Stimulated activated CD8-positive, alpha-beta memory T cell treated with anti-CD3 and anti-CD28 coated beads, Interleukin-15, amount 100 ng/mL, for 4 hours (primary cell): ENCODE measurements at places on chromosomes 6 and 20.

DNA sequence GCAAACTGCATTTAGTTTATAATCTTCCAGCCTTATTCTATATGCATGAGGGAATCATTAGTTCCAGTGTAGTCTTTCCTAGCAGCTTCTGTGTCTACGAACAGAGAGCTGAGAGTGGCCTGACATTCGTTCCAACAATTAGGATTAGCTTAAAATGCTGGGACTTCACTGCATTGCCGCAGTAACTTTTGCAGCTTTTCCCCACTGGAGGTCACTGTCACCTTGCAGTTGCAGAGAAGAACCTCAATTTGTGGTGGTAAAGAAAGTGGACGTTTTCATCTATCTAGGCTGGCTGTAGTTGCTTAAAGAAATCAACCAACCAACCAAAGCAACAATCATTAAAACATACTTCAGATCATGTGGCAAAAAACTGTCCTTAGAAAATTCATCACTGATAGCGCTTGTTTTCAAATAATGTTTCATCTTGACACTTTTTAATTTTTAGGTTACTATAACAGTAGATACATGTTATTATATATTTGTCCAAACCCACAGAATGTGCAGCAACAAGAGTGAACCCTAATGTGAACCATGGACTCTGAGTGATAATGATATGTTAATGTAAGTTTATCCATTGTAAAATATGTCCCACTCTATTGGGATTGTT, 12.2 kb downstream of the MYLK4 start:
- no peak for DNase-seq

- DNase-seq, result no peak
These were observed 165.8 kb upstream of the SUPT3H start for GRCh38 chr6:45543298-45544235.

DNA sequence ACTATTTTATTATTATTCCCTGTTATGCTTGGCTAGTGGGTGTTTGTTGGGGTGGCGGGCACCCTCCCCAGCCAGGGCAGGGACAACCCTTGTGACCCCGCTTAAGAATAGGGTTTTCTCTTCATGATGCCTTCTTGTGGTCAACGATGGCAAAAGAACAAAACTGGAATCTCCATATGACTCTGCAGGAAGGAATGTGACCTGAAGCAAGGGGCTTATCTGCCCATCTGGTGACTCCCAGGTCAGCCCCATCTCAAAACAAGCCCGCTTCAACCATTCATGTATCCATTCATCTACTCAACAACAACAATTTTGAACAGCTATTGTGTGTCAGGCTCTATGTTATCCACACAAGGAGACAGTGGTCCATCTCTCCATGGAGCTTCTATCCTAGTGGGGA, 30.9 kb upstream of the TGM6 start:
- DNase-seq, result no peak

GRCh38 chr6:17758119-17758518, 51.4 kb upstream of the NUP153 start:
- DNase-seq, result no peak

- no peak for DNase-seq
These were observed 90.5 kb downstream of the BTBD9 start for GRCh38 chr6:38549180-38549579.
